ENCODE measurements at places on chromosomes 12 and 14.

- DNase-seq = peak; percentile 52
These were observed 26.1 kb upstream of the STAC3 start for GRCh38 chr12:57276935-57277563.

GRCh38 chr12:105357162-105357691 is 26.7 kb downstream of the C12orf75 start:
- no peak for DNase-seq

- DNase-seq = no peak
These were observed 89.8 kb upstream of the DNM1L start for GRCh38 chr12:32589165-32589865.

- no peak for DNase-seq
These were observed 76.8 kb downstream of the CRADD start for GRCh38 chr12:93753838-93754429.

DNA sequence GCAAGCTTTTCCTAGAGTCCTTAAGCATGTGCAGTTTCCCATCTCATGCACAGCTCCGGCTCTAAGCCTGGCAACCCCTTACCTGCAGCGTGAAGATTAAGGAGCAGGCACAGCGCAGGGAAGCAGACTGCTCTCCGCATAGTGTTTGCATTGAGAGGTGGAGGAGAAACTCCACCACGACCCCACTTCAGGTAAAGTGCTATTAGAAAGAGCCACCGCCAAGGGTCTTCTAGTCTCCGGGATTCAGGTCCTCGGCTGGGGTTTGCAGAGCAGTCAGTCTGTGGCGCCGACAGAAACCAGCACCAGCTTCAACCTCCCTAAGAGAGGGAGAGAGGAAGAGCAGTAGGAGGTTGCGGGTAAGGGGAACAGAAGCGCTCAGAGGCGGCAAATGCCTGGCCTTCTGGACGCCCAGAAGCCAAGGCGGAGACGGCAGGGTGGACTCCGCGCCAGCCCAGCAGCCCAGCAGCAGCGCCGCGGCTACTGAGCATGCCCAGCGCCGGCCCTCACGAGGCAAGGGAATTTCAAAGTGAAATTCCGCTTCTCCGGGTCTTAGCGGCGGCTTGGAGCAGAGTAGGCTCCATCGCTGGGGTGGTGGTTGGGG is at the start of gene PTPRR:
Gene PTPRR (minus strand): TSS at position 488 of the 601 bp plus-strand sequence. CDS start 348 bp downstream, at position 140.
- DNase-seq = peak; percentile 20

- peak; percentile 58 for DNase-seq
These were observed 43.5 kb downstream of the DNAI7 start for GRCh38 chr12:25151476-25151875.

DNA sequence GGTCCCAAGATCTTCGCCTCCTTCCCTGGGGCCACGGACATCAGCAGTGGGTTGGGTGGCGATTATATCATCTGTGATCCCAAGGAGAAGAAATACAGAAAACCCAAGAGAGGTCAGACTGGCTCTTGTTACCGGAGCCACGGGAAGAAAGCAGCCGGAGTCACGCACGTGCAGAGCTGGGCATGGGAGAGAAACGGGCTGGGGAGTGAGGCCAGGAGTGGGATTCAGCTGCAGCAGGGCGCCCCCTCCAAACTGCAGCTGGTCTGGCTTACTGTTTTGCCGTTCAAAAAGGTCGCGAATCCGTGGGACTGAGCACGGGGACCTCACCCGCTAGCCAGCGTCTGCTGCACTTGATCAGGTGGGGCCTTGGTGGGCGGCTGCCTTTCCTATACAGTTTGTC is 206.6 kb upstream of the PRMT8 start:
- DNase-seq = no peak

DNA sequence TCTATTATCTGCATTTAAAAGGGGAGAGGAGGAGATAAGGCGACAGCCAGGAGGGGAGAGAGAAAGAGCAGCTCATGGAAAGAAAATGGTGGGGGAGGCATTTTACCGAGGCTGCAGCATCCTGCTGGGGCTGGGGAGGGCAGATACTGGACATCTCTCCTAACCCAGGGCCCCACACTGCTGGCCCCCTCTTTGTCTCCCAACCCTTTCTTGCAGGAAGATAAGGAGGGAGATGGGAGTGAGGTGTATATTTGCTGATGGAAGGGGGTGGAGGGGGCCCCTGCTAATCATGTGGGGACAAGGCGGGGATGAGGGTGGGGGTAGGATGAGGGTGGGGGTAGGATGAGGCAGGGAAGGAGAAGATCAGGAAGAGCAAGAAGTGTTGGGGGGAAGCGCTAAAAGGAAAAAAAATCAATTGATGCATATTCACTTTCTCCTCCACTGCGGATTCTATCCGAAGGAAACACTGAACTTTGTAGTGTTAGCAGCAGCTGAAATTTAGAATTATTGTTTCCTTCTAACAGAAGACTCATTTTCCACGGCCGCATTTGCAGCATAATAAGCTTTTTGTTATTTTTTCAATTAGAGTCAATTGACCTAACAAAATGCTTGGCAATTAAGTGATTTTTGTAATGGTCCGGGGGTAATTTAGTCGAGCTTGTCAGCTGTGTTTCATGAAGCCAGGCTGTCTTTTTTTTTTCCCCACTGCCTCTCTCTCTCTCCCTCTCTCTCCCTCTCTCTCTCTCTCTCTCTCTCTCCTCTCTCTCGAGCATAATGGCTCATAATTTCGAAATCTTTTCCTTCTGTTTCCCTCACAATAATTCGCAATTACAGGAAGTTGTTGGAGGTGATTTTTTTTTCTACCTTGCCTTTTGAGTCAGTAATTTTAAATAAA is 1134.6 kb downstream of the BCL11B start:
- peak; percentile 60 for DNase-seq

GRCh38 chr14:23375527-23376251 is 1.2 kb upstream of the CMTM5 start:
- no peak for DNase-seq

DNA sequence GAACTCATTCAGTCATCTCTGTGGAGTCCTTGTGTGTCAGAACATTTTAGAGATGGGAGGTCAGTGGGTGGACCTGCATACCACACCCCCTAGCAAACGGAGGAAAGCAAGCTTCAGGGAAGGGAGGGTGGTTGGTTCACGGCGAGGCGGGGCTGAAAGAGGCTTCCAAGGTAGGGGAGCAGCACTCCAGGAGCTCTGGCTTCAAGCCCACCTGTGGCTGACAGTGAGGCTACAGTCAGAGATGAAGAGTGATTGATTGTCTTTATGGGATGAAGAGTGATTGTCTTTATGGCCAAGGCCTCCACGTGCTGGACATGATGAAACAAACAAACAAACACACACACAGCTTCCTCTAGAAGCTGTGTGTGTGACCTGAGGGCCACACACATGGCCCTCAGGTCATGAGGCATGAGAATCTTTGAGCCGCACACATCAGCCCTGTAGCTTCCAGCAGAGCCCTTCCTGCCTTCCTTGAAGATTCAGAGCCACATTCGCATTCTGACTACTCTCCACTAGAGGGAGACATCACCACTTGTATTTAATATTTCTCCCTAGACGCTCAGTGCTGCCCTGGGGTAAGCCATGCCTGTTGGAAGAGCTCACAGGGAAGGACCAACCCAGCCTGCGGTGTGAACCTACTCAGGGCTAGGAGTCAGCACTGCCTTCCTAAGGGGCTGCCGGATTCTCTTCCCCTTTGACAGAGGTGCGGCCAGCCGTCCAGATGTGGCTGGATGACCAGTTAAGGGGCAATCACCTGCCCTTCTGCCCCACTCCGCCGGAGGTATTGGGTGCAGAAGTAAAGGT is 54.4 kb upstream of the KCNA1 start:
- DNase-seq = peak; percentile 82

GRCh38 chr12:13041224-13041623 is 3.0 kb upstream of the FAM234B start:
- DNase-seq = no peak

DNA sequence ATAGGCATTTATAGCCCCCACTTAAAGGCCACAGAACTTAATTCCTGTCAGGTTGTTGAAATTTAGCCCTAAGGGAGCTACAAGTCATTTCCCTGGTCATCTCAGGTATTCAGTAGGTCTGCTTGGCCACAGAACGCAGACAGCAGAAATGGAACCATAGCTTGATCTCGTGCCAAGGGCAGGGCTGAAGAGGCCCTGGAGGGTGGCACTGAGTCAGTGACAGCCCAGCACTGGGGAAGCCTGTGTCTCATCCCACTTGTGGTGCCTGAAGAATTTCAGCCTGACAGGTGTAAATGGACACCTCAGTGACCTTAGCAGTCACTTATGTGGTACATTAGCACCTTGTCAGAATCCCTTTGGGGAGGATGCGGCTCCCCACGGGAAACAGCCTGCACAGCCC is 6.6 kb downstream of the PRKAB1 start:
- DNase-seq = no peak

DNA sequence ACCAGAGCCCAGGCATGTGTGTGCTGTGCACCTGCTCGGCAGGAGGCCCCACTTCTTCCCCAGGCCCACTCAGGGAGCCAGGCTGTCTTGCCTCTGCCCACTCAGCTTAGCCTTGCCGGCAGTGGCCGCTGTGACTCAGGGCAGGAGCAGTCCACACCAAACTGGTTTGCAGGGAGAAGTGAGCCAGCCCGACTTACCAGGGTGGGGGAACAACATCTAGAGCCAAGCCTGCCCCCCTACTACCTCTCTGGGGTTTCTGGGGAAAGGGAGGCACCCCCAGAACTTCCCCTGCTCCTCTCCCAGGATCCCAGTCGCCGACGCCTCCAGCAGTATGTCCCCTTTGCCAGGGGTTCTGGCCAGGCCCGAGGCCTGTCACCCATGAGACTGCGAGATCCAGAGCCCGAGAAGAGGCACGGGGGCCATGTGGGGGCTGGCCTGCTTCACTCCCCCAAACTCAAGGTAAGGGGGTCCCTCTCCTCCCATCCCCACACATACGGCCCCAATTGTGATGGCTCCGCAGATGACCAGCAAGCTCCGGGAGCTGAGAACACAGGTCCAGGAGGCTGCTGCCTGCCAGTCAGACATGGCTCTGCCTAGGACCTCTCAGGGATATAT is 3.0 kb downstream of the PLEKHG6 start:
- no peak for DNase-seq

DNA sequence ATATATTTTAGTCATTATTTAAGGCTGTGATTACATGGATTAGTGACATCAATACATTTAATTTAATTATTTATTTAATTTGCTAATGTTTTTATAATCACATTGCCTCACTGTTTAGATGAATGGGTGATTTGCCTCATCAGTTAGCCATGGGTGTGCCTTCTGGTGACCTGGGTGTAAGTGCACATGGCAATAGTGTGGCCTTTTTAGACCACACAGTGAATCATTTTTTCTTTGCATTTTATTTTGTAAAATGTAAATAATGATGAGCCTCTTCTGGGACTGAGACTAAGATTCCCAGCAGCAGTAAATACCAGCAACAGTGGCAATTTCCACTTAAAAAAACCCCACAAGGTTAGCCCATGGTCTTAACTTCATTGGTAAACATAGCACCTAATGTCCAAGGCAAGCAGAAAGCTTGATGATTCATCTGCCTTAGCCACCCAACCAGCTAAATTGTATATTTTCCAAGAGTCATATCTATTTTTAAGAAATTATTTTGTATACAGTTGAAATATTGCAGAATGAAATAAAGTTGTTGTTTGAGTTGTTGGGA is 235.9 kb upstream of the NOVA1 start:
- no peak for DNase-seq

- DNase-seq = no peak
These were observed 96.3 kb upstream of the EVL start for GRCh38 chr14:99968941-99969340.

GRCh38 chr12:8584004-8584403 is 28.7 kb downstream of the AICDA start:
- DNase-seq = no peak

- DNase-seq = no peak
These were observed 631.8 kb downstream of the TMTC2 start for GRCh38 chr12:83318386-83319098.

- DNase-seq = no peak
These were observed 20.1 kb upstream of the FGD4 start for GRCh38 chr12:32379213-32379612.

GRCh38 chr12:68340404-68341270 is 8.5 kb upstream of the MDM1 start:
- no peak for DNase-seq

Measured in A673 (cell line).